Naive thymus-derived CD4-positive, alpha-beta T cell (primary cell): ENCODE measurements at places on chromosomes 4 and X.

DNA sequence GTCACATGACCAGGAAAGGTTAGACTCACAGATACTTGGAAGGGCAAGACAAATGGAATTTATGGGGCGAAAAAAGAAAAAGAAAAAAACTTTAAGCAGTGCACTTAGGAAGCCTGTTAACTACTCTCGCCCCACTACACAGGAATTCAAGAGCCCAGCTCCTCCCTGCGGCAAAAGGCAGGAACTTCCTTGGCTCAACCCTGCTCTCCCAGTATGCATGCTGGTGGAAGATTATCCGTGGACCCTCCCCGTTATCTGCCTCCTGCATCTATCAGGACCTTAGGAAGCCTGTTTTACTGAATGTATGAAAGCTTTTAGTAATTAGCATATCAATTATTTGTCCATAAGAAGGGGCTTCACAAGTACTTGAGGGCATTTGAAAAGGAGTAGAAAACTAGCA lies 40.1 kb upstream of the RPA4 start:
- DNase-seq, result no peak

GRCh38 chr4:99219479-99219878 lies 433 bp upstream of the ADH6 start:
- DNase-seq, result no peak

GRCh38 chrX:111352424-111352823 lies 59.6 kb downstream of the DCX start:
- no peak for DNase-seq

DNA sequence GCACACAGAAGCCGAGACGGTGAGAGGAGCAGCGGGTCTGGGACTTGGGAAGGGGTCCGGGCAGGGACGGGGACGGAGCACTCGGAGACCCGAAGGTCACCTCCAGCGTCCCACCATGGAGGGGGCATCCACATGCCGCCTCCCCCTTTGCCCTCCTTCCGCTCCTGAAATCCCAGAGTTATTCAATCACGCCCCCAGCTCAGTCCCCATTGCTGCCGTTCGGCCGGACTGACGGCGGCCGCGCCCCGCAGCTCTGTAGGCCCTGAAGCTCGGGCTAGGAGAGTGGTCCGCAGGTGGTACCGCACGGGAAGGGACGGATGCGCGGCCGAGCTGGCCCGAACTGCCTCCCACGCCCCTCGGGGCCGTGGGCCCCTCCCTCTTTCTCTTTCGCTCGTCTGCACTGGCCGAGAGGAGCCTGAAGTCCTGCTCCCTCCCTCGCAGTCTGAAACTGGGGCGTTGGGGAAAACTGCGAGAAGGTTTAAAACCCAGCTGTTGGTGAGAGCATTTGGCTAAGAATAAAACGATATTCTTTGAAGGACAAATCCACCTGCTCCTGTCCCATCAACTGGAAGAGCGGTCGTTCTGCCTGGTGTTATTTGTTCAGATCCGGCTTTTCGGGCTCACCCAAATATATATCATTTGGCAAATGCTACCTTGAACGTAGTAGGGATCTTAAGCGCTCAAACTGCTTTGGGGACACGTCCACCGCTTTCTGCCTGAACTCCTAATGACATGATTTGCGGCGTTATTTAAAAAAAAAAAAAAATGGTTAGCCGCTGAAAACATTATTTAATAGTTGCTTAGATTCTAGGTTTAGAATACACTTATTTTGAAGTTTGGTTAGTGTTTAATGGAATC lies 719 bp downstream of the USO1 start:
- peak; percentile 33 for DNase-seq

DNA sequence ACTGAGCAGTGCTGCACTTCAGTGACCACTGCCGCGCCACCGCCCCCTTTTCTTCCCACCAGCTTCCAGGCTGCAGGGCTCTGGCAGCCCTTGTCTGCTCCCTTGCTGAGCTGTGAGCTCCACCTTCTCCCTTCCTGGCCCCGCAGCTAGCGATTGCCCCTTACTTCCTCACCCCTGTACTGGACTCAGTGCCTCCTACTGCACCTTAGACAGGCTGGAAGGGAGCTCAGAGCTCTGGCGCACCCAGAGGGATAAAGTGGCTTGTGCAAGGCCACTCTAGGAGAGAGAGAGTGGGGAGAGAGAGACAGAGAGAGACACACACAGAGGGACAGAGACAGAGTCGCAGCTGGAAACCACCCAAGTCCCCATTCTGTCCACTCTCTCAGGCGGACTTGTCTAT lies 6.0 kb downstream of the RASL11B start:
- no peak for DNase-seq

- no peak for DNase-seq
Observed at GRCh38 chrX:138519296-138519695, 192.2 kb downstream of the FGF13 start.

GRCh38 chr4:92031825-92032224 lies 271.9 kb upstream of the GRID2 start:
- no peak for DNase-seq

GRCh38 chrX:87895421-87895820 lies 377.8 kb downstream of the KLHL4 start:
- DNase-seq, result no peak
